ENCODE measurements at places on chromosomes 7 and 10.

- DNase-seq: no peak
These were observed 175.3 kb upstream of the RHEB start for GRCh38 chr7:151694828-151695580.

DNA sequence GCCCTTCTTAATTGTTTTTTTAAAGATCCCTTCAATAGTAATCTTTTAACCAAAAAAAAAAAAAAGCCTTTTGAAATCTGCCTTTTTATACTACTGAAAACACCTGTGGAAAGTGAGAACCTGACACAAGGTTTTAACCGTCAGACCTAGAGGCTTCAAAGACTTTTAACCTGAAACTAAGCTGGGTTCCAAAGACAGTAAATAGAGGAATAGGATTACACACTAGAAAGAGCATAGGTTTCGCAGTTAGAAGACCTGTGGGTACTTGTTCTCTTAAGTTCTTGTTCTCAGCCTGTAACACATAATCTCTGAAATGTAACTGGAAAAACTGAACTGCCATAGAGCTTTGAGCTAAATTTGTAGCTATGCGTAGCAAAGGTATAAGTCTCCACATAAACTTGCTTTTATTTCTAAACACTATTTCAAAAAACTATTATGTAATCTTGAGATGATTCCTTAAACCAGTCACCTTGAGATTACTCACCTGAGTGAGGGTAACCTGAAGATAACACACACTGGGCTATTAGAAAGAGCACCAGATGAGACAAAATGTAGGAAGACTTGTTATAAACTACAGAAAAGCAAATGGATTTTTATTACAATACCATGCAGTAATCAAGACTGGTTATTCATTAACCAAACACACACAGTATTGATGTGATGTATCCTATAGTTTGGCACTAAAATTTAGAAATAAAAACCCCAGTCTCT lies 196.6 kb upstream of the FRMD4A start:
- DNase-seq: no peak

DNA sequence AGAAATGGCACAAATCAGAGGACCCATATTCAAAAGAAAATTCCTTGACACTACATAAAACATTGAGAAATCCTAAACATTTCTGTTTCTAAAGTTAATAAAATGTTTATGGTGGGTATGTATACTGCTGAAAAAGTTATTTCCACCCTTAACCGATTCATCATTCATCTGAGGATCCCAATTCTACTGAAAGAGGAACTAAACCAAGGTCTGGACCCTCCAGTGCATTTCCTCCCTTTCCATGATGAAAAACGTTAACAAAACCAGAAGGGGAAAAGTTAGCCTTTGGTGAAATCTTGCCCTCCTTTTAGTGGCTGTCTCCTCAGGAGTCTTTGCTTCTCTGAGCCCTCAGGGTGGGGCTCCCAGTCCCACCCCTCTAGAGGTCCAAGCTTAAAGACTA lies 144.5 kb upstream of the ASAH2 start:
- DNase-seq: no peak

DNA sequence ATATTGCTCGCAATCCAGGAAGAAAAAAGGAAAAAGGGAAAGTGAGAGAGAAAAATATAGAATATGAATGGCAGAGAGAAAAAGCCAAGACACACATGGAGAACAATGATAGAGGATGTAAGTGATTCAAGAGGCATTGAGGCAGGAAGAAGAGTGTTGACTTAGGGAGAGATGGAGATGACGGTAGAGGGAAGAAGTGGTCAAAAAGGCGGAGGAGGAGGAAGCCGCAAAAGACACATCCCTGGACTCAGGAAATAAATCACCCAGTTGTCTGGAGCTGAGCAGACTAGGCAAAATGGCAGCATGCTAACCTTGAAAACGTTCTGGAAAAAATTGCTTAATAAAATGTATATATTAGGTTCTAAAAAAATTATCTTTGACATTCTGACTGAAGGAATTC lies 17.7 kb upstream of the GPR37 start:
- DNase-seq: no peak
